ENCODE measurements at places on chromosomes 11 and 22.

DNA sequence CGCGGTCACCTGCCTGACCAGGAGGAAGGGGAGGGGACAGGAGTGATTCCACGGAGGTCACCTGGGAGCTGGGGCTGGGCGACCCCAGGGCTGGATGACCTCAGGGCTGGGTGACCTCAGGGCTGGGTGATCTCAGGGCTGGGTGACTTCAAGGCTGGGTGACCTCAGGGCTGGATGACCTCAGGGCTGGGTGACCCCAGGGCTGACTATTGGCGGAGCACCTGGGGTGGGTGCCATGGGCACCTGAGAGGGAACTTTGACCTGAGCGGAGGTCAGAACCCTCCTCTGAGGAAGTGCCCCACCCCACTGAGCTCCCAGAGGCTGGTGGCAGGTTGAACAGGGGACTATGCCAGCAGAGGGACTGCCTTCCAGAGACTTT, 11.8 kb upstream of the MPPED1 start:
- DNase-seq, result no peak

- peak; percentile 89 for DNase-seq
Measured at GRCh38 chr11:47642099-47642855, at the start of gene MTCH2. Gene MTCH2 (minus strand): TSS chr11:47642559. CDS start chr11:47642465, 94 bp downstream.

DNA sequence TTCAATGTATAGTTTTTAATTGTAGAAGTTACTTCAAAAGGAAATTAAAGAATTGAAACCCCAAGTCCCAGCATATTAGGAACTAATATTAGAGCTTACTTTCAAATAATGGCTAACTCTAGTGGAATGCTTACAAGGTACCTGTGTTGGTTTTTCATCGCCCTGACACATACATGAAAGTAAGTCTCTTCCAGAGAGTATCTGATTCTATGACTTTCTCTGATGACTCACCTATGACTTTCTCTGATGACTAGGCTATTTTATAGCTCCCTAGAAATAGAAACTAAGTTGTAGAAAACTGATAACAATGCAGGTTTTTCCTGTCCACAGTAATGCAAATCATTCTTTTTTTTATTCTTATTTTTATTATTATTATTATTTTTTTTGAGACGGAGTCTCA, 33.6 kb upstream of the MMP7 start:
- no peak for DNase-seq

DNA sequence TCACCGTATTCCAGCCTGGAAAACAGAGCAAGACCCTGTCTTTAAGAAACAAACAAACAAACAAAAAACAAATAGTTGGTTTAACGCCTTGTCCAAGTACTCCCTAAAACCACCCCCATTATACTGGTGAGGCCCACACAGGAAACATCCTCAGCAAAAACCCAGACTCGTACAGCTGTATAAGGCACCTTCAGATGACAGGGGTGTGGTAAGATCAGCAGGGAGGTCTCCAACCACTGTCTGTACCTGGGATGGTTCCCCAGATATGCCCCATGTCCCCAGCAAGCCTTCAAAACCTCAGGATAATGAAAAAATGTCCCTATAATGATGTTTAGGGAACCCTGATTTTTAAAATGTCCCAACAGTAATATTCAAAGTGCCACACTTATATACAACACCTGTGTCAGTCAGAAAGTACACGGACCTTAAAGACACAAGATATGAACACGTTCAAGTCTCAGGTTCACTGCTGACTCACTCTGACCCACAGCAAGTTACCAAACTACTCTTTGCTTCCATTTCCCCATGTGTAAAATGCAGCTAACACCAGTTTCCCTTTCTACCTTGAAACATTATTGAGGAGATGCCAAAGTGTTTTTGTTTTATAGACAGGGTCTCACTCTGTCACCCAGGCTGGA, 9.3 kb downstream of the SF3A1 start:
- DNase-seq, result no peak

- no peak for DNase-seq
Measured at GRCh38 chr11:3214420-3214699, 4.3 kb downstream of the MRGPRG start.

- DNase-seq, result no peak
Measured at GRCh38 chr22:19912271-19912999, 29.1 kb upstream of the COMT start.

DNA sequence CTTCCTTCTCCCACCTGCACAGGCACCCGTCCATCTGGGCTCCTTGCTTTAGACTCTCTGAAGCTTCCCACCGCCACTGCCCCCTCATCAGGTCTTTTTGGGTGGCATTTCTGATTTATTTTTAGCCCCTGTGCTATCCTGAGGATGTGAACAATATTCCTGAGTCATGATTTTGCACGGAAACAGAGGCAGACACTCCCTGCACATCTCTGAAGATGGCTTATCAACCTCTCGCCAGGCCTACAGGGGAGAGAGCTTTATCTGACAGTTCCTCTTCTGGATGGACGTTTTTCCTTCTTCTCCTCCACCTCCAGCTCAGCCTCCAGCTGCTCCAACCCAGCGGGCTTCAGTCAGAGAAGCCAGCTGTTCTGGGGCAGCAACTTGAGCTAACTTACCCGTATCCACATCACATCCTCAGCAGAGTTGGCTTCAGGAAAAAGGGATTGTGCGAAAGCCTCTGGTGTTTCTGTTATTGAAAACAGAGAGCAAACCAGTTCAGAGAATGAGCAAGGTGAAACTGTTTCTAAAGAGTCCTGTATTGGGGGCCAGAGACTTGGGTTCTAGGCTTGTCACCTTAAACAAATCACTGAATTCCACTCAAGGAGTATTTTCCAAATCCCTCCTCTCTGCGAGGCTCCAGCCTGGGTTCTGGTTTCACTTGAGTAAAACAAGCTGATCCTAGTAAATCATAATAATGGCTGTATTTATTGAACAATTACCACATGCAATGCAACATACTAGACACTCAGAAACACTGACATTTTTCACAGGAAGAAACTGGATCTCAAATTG, 33.1 kb upstream of the ETS1 start:
- DNase-seq, result no peak

DNA sequence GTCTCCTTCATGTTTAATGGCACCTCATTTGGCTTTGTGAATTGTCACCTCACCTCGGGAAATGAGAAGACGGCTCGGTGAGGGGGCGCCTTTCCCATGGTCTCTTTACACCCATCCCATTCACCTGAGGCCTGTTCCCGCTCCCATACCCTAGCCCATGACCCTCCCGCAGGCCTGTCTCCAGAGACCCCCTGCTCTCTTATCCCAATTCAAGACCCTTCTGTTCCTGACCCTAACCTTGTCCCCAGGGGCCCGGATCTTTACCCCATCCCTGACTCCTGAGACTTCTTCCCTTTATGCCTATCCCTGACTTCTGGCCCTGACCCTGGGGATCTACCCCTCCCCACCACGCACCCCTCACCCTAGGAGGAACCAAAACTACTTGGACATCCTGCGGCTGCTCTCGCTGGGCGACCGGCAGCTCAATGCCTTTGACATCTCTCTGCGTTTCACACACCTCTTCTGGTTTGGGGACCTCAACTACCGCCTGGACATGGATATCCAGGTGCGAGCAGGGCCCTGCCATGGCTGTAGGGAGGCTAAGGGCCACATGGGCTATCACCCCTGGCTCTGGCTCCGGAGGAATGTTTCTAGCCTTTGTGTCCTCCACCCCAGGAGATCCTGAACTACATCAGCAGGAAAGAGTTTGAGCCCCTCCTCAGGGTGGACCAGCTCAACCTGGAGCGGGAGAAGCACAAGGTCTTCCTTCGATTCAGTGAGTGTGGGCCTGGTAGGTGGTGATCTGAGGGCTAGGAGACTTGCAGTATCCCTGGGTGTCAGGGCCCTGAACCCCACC, 7.9 kb downstream of the INPPL1 start:
- no peak for DNase-seq

- no peak for DNase-seq
Measured at GRCh38 chr11:2653198-2653551, 46.6 kb downstream of the KCNQ1OT1 start.

- DNase-seq, result no peak
Measured at GRCh38 chr11:89293965-89294679, 116.4 kb downstream of the TYR start.

- DNase-seq, result no peak
Measured at GRCh38 chr11:3737386-3737933, 59.9 kb downstream of the NUP98 start.

DNA sequence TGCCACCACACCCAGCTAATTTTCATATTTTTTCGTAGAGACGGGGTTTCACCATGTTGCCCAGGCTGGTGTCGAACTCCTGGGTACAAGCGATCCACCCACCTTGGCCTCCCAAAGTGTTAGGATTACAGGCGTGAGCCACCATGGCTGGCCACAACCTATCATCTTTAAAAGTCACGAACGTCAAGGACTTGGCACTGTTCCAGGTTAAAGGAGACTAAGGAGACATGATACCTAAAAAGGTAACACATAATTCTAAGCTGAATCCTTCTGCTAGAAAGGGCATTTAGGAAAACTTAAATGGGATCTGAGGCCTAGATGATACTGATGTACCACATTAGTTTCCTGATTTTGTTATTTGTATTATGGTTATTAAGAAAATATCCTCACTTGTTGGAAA, 43.3 kb upstream of the SYT9 start:
- no peak for DNase-seq

- DNase-seq, result no peak
Measured at GRCh38 chr11:116976941-116977570, 121.2 kb downstream of the SIK3 start.

- DNase-seq, result no peak
Measured at GRCh38 chr11:46253258-46254132, 24.0 kb upstream of the CREB3L1 start.

DNA sequence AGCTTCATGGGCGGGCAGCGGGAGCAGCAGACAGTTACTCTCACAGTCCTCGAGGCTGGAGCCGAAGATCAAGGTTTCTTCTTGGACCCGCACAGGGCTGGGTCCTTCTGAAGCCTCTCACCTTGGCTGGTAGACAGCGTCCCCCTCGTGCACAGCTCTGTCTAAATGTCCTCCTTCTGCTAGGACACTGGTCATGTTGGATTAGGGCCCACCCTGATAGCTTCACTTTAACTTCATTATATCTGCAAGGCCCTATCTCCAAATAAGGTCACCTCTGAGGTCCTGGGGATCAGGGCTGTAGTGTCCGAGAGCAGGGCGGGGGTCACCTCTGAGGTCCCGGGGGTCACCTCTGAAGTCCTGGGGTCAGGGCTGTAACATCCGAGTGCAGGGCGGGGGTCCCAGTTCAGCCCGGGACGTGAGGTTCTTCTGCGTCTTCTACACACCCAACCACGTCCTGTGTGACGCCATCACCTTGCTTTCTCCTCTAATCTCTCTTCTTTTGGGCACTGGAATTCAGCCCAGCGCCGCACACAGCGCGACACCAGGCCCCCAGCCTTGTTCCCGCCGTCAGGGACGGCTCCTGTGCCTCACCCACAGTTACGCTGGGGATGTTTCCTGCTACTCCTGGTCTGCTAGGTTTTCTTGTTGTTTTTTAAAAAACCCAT, 34.1 kb upstream of the TOLLIP start:
- no peak for DNase-seq

GRCh38 chr11:60221181-60221580, 21.8 kb downstream of the MS4A4E start:
- no peak for DNase-seq

- DNase-seq, result no peak
Measured at GRCh38 chr11:75142714-75143419, 8.0 kb upstream of the SLCO2B1 start.

DNA sequence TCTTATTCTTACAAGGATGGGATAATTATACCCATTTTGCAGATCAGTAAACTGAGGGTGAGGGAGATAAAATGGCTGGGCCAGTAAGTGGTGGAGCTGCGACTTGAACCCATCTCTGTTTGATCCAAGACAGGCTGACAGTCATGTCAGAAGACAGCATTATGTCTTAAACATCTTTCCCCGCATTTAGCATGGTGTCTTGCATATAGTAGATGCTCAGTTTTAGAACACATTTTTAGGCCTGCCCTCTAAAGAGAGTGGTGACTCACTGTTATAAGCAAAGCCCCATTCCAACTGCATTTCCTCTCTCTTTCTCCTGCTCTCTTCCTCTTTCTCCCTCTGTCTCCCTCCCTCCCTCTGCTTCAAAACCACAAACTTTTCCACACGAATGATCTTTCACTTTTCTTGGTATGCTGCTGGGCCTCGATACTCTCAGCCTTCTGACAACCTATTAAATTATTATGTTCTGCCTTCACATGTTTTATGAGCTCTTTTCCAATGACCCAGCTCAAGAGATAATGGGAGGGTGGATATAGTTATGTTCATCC, 25.2 kb downstream of the CWC15 start:
- DNase-seq, result no peak

- DNase-seq, result no peak
Measured at GRCh38 chr11:122833846-122834464, 4.3 kb upstream of the CRTAM start.

DNA sequence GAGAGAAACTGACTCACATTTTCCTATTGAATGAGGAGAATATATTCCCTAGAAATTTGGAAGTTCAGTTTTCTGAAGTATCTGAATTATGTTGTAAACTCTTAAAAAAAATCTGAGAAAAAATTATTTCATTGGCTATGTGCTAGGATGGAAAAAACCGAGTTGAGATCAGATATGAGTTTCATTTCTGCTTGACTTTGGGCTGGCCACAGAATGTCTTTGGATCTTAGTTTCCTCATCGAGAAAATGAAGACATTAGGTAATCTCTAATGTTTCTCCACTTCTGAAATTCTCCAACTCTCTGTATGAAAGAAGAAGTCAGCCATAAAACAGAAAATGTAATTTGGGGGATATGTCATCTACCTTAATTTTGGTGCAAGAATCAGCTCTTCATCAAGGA, 28.8 kb downstream of the SLN start:
- no peak for DNase-seq

DNA sequence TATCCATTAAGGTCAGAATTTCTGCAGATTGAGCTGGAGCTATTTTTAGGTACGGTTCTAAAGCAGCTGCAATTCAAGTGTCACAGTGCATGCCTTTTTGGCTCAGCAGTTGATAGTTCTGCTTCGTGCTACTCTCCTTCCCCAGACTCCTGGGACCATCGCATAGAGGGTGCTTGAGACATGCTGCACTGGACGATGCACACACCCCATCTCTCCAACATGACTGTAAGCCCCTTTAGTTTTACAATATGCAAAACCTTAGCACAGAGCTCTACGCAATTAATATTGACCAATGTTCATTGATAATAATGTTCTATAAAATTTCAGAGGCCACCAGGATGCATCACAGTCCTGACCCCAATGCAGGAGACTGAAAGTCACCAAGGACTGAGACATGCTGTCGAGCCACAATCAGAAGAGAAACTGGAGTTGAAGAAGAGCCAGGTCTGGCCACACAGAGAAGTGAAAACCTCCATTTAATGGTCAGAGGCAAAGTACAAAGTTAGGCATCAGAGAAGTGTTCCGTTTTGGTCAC, 120.9 kb upstream of the ZC3H12C start:
- DNase-seq, result no peak

DNA sequence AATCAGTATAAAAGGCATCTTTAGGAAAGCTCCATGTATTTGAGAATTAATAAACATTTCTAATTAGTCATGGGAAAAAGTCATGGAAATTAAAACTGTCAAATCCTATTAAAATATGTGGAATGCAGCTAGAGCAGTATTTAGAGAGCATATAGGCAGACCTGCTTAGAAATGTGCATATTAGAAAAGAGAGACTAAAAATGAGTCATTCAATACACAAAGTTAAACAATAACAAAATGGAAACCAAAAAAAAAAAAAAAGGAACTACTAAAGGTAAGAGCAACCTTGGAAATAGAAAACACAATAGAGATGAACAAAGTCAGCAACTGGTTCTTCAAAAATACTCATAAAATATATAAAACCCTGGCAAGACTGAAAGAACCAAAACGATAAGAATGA, 59.7 kb upstream of the RASSF10 start:
- no peak for DNase-seq

- DNase-seq, result no peak
Measured at GRCh38 chr11:3002351-3002861, 10.3 kb upstream of the NAP1L4 start.
